ENCODE measurements at places on chromosomes 3 and 15.

DNA sequence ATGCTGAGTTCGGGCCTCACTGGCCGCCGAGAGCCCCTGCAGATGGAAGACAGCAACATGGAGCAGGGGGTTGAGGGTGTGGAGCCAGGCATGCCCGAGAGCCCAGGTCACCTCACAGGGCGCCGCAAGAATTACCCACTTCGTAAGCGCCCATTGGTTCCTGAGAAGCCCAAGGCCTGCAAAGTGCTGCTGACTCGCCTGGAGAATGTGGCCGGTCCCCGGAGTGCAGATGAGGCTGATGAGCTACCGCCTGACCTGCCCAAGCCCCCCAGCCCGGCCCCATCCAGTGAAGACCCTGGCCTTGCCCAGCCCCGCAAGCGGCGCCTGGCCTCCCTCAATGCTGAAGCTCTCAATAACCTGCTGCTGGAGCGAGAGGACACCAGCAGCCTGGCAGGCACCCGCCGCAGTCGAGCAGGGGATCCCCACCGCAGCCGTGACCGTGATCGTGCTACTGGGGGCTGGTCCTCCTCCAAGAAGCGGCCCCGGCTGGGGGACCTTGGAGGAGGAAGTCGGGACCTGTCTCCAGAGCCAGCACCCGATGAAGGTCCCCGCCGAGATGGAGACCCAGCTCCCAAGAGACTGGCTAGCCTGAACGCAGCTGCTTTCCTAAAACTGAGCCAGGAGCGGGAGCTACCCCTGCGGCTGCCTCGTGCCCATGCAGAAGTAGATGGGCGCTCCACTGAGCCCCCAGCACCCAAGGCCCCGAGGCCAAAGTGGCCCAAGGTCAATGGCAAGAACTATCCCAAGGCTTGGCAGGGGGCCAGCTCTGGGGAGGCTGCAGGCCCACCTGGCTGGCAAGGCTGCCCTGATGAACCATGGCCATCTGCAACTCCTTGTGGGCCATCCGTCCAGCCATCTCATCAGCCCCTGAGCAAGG, 12.1 kb upstream of the CHST14 start:
- DNase-seq, result no peak

DNA sequence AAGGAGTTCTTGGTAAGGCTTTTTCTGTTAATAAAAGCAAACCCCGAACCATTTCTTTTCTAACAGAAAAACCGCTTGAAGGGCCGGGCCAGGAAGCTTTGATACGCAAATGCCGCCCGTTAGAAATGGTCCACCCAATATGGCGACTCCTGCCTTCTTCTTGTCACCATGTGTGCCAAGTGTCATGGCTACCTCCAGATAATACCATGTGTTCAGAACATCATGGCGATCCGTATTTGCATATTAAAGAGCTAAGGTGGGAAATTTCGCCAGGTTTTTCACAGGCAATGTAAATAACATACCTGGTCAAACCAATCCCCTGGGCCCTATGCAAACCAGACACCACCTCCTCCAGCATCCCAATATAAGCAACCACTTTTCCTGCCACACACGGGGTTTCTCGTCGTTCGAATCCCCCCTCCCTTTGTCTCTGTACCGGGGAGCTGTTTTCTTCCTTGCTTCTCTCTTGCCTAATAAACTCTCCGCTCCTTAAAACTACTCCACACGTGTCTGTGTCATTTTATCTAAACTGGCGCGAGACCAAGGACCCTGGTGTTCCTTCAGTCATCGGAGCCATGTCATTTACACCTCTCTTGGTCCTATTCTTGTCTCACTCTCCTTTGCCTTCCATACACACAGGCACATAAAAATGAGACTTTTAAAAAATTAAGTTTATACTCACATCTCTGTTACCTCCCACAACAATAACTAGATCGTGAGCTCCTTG, 34.5 kb downstream of the NCEH1 start:
- no peak for DNase-seq

DNA sequence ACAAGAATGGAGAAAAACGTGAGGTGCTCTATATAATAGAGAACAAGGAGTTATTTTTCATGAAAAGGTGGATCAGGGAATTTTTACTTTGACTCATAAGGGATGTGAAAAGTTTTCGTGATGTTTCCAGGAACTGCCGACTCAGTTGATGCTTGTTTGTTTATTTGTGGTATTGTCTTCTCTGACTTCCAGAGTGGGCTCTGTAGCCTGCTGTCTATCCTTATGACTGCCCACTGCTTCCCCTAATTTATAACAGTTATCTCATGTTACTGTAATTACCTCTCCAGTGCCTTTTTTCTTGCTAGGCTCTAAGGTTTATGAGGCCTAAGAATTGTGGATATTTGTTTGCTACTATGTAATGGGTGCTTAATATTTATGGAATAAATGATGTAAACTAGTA, 12.3 kb downstream of the ARL13B start:
- no peak for DNase-seq

GRCh38 chr3:105868431-105868741, 426 bp downstream of the CBLB start:
- no peak for DNase-seq

DNA sequence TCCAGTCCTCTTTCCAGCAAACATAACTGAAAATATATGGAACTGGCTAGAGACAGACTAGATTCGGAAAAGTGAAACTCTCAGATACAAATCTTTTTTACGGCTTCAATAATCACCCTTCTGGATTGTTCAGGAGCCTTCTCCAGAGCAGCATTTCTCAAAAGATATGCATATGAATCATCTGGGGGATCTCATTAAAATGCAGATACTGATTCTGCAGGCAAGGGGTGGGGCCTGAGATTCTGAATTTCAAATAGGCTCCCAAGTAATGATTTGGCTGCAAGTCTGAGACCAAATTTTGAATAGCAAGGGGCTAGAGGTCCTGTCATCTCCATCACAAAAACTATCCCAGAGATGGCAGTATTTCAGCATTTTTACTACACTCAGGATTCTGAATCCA, 165.4 kb downstream of the CTNNB1 start:
- DNase-seq, result no peak

DNA sequence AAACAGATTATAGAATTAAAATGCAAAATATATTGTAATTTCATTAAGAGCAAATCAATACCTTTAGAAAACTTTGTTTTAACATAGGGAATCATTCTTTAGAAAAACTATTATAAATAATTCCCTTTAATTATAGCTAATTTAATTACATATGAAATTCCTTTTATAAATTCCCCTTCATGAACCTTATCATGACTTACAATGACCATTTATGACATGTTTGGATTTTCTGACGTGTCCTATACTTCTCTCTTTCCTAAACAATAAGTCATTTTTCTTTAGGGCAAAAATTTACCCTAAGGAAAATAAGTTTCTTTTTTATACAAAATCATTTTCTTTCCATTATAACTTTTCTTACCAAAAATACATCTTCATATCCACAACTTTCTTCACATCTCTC, 37.8 kb downstream of the PRR20G start:
- no peak for DNase-seq
